ENCODE measurements at places on chromosomes 4 and X.
A peak's percentile ranks its signal among the peaks of the same experiment; 100 is the strongest.

- no peak for DNase-seq
Observed at GRCh38 chr4:174418640-174419212, 103.6 kb downstream of the HPGD start.

GRCh38 chrX:1165535-1166196 is 46.8 kb downstream of the CRLF2 start:
- no peak for DNase-seq

DNA sequence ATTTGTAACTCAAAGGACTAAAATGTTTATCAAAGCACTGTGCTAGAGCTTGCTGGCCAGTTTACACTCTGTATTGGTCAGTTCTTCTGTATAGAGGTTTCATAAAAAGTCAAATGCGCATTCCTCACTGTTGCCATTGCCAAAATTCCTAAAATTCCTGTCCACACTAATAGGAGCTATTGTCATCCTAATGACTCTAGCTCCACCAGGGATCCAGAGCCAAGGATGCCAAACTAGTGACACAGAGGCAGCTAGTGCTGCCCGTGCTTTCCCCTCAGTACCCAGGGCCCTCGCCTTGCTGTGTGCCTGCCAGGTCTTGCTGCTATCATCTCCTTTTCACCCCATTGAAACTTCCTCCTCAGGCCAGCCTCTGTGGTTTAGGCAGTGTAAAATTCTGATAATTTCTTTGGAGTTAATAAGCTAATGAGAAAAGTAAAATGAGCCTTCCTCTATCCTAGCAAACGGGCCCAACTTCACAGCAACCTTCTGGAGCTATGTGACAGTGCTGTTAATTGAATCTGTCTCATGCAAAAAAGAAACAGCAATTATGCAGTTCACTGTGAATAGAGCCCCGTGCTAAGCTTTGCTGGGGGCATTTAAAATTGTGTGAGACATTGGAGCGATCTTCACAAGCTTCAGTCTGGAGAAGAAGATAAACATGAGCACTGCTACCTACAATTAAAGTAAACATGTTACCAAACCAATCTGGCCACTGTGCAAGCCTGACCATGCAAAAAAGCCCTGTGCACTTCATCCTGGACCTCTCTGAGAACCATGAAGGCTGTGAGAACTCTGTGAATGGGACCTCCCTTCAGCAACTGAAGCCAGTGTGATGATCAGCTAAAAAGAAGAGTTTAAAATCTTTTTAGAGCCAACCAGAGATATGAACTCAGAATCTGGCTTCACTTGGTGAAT is 43.1 kb upstream of the FGF2 start:
- no peak for DNase-seq

DNA sequence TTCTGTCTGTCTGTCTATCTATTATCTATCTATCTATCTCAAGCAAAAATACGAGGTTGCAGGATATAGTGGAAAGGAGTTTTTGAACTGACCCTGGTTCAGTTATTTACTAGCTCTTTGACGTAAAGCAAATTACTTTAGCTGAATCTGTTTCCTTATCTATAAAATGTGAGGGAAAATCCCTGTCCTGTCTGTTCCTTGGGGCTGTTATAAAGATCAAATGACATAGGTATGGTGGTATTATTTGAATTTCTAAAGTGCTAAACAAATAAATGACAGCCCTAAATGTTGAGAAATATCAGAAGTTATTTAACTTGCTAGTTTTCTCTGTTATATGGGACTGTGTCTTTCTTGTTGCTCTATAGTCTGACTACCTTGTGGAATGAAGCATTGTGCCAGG is 55.0 kb downstream of the MAGEC1 start:
- no peak for DNase-seq

DNA sequence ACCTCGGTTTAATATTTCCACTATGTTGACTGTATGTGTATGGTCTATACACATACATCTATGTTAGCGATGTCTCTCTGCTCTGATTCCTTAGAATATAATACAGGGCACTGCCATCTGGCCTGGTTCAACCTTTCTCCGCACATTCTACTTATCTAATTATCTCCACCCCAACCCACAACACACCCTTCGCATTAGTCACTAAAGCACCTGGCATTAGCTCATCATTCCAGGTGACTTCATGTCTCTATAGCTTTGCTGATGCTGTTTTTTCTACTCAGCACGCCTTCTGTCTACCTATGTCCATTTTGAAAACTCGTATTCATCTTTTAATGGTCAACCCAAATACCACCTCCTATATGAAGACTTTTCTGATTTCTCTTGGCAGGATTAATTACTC is 425.2 kb upstream of the RASGEF1B start:
- no peak for DNase-seq

DNA sequence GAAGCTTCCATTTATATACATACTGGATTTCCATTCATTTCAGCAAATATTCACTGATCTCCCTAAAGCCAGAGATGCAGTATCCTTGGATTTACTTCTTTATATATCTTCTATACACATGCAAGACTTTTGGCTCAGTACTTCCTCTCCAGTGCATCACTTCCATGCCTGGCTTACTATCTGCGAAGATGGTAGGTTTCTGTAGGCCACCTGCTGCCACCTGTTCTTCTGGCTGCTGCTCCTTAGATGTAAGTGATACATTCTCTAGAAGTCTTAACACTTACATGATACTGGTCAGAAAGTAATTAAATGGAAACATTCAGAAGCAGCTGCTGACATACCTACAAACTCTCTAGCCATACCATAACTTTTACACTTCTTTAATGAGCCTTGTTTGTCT is 48.9 kb downstream of the TBC1D9 start:
- no peak for DNase-seq

DNA sequence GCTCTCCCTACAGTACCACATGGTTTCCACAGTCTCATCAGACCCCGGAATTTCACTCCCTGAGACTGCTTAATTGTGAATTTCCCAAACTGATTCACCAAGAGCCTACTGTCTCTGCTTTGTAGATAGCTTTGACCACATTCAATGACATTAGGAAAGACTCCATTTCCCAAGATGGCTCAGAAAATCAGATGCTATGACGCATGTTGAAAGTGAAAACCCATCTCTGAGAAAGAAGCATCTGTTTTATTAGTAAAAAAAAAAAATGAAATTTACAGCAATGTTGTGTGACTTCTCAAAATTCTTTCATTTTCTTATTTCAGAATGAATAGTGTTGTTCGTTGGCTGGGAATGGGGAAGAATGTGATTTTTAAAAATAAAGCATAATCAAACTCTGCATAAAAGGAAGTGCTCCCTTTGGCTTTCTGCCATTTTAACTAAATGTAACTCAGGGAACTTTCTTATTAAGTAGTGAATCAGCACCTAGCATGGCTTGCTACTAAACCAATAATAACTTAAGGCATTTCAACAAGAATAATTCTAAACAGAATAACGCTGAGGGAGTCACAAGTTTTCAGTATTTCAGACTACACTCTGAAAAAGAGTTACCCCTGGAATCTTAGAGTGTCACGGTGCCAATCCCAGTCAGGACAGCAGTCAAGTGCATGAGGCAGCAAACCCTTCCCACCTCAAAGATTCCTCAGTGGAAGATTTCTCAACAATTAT is 97.4 kb upstream of the MYOZ2 start:
- no peak for DNase-seq

GRCh38 chr4:1171311-1172227 is 814 bp downstream of the SPON2 start:
- DNase-seq = no peak

GRCh38 chrX:138858951-138859350 is 147.4 kb upstream of the FGF13 start:
- DNase-seq = no peak

DNA sequence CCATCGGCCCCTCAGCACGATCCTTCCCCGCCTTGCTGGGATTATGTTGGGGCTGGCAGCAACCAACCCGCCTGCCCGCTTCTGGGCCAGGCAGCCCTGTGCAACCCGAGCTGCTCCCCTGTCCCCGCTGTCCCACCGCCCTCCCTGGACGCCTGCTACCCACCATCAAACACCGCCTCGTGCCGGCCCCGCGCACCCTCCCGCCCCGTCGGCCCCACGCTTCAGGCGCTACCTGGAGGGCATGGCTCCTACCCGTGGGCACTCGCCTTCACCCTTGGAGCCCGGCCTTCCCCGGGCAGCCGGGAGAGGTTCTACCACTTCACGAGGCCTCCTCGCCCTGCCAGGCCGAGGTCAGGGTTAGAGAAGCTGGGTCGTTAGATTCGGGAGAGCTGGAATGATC is 37.0 kb downstream of the TKTL1 start:
- no peak for DNase-seq

DNA sequence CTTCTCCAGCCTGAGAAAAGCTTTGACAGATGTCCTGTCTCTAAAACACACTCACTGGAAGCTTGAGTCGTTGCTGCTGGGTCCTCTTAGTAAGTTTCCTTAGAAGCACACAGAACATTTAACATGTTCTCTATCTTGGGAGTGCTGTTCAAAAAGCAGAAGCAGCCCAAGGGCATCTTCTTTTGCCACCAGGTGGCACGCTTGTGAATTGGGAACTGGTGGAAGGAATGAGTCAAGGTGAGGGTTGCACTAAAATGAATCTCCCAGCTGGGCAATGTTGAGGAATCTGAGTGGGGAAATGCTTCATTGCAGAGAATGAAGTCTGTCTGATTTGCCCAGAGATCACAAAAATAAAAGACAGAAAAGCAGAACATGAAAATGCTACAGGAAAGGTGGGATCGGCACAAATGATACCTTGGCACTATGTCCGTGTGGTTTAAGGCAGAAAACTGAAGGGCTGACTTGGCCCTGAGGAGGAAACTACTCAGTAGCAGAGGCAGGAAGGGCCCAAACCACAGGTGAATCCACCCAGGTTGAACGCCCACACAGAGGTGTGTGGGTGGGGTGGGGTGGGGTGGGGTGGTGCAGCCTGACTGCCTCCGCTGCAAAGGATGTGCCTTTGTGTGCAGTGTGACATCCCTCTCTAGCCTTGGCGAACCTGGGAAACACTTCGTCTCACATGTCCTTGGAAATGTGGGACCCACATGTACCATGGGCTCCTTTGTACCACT is 26.0 kb downstream of the KIT start:
- DNase-seq = peak; percentile 18

DNA sequence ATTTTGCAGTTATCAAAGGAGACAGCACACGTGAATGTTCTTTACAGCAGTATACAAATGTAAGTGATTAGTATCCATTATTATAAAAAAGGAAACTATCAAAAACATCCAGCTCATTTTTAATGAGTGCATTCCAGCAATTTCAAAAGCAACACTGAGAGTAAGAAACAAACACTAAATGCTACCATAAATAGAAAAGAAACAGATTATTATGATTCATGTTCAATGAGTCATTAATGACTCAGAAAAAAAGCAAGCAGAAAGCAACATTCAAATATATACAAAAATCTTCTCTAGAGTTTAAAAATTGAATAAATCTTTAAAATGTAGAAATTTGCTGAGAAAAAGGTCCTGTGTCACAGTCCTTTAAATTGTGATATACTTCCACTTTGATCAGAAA is 346.5 kb upstream of the FMR1 start:
- no peak for DNase-seq

DNA sequence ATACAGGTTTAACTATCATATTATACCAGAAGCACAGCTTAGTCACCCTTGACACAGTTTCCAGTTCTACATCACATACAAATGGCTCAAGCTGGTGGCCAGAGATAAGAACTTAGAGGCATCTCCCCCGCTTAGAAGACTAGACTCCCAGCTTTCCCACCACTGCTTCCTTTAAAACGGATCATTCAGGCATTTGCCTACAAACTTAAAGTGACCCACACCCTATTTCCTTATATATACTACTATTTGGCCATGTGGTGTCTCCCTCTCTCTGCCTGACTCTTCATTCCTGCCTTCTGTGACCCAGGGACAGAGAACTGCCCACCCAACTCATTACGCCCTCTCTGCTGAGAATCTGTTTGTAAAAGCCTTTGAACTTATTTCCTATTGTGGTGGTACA is 781.2 kb upstream of the DIAPH2 start:
- DNase-seq = no peak

DNA sequence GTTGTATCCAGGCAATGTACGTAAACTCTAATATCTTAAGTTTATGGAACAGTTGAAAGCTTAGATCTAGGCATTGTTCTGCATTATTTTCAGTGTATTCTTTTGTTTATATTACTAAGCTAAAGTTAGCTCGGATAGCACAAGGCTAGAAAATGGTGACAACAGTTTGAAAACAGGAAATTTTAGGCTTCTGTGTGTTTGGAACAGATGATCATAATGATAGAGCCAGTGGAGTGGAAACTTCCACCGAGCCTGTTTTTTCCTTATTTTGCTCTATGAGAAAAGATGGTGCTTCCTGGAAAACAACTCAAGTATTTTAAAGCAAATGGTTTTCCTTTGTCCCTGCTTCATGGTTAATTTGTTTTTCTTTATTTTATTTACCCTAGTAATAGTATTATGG is 70.8 kb downstream of the GAB1 start:
- DNase-seq = no peak

GRCh38 chr4:122602277-122603142 is 18.4 kb downstream of the IL21 start:
- no peak for DNase-seq

GRCh38 chrX:48891402-48892288 is 5.9 kb downstream of the TIMM17B start:
- DNase-seq = peak; percentile 49

DNA sequence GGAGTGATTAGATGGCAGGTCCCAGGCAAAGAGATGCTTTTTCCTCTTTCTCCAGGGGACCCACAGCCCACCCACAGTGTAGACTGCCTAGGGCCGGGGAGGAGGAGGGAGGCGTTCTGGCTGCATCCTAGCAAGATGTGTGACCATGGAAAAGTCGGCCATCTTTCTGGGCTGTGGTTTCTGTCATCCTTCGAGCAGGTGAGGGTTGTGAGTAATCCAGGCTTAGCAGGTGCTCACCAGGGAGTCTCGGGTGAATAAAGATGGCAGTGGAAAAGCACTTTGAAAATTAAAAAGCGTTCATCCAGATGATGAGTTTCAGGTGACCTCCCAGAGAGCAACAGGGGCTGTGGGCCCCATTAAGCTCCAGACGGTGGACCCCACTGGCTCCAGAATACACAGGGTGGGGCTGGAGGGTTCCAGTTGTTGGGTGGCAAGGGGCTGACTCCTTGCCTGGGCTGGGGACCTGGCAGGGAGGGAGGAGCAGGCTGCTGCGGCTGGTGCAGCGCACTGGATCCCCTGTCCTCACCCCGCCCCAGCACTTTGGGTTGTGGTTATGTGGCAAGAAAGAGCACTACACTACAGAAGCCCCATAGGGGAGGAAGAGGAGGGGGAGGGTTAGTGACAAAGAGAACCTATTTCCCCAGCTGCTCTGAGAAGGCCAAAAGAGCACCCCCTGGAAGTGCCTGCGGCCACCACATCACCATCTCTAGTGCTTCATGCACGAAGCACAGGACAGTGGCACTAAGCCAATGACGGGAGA is 23.7 kb downstream of the ELF4 start:
- DNase-seq = peak; percentile 52

DNA sequence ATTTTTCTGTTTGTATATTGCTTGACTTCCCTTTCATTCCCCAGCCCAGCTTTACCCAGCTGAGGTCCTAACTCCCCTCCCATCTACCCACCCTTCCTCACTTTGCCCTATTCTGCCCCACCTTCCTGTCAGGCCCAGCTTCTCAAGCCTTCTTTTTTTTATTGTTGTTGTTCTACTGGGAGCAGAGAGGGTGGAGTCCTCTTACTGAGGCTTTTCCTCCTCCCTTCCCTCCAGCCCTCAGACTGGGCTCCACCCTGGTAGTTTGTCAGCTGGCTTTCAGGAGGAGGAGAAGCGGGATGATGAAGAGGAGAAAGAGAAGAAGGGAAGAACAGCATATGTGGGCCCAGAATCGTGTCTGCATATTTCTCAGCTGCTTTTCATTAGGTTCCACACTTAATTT is 3.2 kb upstream of the KLF8 start:
- DNase-seq = no peak

Data from activated CD8-positive, alpha-beta memory T cell treated with anti-CD3 and anti-CD28 coated beads for 4 hours (primary cell).